Stimulated activated CD8-positive, alpha-beta memory T cell treated with anti-CD3 and anti-CD28 coated beads, Interleukin-7, amount 100 ng/mL, for 1 hour (primary cell): ENCODE measurements at places on chromosomes 6 and 20.

GRCh38 chr6:26043384-26044139, 43.7 kb upstream of the HFE start:
- DNase-seq, result no peak

DNA sequence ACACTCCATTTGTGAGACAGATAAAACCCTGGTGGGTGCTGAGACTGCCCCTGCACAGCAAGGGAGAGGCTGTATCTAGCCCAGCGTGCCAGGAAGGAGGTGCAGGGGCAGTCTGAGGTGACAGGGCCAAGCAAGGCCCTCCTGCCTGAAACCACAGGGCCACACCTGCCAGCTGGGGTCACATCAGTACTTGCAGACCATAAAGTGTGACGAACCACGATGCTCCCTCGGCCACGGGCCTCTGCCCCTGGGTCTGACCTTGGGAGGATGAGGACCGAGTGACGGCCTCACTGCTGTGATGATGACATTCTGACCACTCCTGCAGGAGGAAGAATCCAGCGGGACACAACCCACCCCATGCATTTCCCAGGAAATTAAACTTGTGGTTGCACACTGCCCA, 75.1 kb downstream of the NINL start:
- DNase-seq, result no peak

DNA sequence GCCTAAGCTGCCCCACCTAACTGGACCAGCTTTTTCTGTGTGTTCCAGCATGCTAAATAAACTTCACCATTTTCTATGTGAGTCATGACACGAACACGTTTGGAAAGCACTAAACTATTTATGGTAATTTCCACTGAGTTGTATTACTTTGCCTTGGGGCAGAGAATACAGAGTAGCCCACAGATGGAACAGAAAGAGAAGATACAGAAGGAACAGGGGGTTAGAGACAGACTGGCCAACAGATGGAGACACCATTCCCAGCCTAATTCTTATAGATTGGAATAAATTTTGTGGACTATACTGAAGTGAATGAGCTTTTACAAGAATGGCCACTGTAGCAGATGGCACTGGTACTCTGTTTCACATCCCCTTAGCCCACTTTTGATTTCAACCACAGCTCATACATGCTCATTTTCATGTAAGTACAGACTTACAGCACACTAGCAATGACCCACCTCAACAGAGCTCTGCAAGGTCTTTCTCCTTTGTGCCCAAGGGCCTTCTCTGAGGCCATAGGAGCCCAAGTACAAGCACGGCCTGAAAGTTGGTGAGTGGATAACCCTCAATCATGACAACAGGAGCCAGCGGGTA, 13.1 kb upstream of the NT5DC1 start:
- DNase-seq, result no peak

DNA sequence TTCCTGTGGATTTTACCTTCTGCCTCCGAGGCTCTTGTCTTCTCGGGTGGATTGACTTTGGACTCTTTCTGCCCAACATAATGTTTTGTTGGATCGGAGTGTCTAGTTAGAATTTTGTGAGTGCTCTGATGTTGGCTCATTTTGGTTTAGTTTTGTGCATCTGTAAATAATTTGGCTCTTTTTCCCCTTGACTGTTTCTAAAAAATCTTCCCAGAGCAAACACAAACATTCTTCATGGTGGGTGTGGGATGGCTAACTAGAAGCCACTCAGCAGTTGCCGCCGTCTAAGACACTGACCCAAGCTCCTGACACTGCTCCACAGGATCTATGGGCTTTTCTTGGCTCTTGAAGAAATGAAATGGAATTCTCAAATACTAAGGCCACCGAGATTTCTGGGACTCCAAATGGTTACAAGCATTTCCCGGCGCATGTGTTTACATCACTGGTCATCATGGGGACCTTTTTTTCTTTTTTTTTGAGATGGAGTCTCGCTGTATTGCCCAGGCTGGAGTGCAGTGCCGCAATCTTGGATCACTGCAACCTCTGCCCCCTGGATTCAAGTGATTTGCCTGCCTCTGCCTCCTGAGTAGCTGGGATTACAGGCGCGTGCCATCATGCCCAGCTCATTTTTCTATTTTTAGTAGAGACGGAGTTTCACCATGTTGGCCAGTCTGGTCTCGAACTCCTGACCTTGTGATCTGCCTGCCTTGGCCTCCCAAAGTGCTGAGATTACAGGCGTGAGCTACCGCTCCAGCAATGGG, 92.0 kb upstream of the FRMD1 start:
- DNase-seq, result no peak

- no peak for DNase-seq
Observed at GRCh38 chr20:21867811-21868210, 162.3 kb downstream of the PAX1 start.

DNA sequence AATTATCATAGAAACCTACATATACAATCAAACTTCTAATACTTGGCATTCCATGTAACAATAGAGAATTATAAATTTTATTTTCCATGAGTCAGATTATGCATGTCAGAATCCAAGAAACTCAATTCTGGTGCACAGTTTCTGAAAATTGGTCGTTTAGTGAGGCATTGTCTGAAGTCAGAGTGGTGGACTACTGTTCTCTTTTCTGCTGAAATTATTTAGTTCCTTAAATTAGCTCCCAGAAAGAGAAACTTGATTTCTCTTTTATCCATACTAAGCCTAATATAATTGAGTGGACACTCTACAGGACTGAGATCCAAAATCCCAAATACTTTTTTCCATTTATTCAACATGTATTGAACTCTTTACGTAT, 265.5 kb downstream of the ALDH8A1 start:
- DNase-seq, result no peak

DNA sequence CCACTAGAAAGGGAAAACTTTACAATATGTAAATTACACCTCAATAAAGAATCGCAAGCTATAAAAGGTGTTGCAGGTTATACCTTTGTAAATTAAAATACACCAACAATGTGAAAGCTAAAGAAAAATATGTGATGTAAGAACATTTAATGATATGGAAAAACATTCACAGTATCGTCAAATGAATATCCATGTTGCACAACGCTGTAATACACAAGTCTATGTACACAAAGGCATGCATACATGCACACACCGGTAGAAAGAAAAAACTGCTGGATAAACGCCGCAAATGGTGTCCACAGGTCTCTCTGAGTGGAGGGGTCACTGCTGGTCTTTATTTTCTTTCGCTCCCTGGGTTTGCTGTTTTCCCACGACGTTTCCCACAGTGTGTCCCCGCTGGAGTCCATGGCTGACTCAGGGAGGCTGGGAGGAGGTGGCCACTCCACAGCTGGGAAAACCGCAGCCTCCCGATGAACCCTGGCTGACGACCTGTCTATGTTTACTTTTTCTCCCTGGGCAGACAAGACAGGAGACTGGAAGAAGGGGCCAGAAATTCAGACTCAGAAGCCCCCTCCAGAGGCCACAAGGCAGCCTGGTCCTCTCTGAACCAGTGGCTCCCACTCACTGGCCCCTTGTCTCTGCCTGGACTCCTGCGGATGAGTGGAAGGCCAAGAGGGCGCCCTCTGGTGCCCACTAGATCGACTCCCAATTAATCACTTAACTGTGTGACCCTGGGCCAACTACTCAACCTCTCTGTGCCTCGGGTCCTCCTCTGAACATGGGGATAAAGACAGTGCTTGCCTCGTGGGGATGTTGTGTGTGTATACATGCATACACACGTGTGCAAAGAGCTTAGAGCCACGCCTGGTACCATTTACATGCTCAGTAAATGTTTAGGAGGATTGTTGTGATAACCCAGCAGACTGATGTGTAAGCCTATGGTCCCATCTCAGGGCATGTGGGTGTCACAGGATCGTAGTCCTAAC, 12.8 kb upstream of the BPI start:
- DNase-seq, result no peak

- DNase-seq, result no peak
Observed at GRCh38 chr20:11429889-11430519, 487.7 kb upstream of the BTBD3 start.

DNA sequence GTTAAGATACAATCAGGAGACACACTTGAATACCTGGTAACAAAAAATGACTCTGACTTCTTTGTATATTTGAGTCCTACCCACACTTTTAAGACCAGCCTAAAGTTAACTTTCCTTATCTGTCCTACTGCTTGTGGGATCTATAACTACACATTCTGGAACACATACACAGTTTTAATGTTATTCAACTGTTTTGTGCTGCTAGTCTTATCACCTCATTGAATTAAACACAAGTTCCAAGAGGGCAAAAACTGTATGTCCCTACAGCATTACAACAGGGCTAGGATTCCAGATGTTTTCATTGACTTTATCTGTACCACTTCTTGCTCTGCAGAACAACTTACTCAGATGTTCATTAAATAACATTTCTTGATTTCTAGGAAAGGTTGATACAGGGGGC, 2.8 kb downstream of the HMGN3 start:
- DNase-seq, result no peak

DNA sequence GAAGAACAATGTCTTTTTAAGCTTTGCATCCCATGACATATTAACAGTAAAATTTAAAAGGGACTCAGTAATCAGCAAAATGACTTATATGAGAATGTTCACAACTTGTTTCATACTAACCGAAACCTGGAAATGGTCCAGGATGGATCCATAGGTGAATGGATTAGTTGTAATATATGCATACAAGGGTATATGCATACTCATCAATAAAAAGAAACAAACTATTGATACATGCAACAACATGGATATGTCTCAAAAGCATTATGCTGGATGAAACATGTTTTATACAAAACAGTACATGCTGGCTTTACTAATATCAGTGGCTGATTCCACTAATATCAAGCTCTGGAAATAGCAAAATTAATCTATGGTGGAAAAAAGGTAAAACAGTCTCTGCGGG, 108.5 kb upstream of the HIVEP1 start:
- DNase-seq, result no peak

DNA sequence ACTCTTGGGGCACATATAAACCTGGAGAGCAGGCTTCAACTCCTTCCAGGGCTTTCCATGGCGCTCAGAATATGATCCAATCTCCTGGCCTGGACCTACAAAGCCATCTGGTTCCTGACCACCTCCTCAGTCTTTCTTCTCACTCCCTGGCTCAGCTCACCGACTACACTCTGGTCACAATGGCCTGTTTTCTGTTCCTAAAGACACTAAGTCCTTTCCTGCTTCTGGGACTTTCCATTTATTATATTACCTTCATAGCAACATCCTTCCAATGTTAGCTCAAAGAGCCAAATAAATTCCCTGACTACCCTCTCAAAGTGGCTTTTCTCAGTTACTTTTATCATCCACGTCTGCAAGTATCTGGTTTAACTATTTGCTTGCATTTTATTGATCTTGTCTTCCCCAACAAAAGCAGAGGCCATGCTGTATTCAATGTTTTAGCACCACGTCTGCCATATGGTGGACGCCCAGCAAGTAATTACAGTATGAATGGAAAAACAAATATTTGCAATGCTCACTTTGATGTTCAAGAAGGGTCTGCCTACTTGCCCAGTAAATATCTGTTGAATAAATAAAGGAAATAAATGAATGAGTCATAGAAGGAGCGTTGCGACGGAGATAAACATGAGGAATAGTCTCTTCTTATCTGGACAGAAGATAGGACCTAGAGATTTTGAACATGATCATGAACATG, 328.4 kb downstream of the ESR1 start:
- no peak for DNase-seq

GRCh38 chr6:32589596-32590449, at the start of gene HLA-DRB1:
HLA-DRB1 (minus strand) TSS chr6:32589848; CDS start chr6:32589742, 106 bp downstream.
- DNase-seq, result no peak

- no peak for DNase-seq
Observed at GRCh38 chr20:23217023-23217422, 130.9 kb upstream of the CD93 start.

DNA sequence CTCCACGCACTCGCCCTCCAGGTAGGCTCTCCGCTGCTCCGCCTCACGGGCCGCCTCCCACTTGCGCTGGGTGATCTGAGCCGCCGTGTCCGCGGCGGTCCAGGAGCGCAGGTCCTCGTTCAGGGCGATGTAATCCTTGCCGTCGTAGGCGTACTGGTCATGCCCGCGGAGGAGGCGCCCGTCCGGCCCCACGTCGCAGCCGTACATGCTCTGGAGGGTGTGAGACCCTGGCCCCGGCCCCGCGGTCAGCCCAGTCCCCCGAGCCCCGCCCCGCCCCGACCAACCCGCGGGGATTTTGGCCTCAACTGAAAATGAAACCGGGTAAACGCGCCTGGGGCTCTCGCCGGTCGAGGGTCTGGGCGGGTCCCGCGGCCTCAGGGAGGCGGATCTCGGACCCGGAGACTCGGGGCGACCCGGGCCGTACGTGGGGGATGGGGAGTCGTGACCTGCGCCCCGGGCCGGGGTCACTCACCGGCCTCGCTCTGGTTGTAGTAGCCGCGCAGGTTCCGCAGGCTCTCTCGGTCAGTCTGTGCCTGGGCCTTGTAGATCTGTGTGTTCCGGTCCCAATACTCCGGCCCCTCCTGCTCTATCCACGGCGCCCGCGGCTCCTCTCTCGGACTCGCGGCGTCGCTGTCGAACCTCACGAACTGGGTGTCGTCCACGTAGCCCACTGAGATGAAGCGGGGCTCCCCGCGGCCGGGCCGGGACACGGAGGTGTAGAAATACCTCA, 598 bp downstream of the HLA-B start:
- DNase-seq, result no peak

GRCh38 chr6:52065621-52066020, 21.8 kb downstream of the PKHD1 start:
- DNase-seq, result no peak

DNA sequence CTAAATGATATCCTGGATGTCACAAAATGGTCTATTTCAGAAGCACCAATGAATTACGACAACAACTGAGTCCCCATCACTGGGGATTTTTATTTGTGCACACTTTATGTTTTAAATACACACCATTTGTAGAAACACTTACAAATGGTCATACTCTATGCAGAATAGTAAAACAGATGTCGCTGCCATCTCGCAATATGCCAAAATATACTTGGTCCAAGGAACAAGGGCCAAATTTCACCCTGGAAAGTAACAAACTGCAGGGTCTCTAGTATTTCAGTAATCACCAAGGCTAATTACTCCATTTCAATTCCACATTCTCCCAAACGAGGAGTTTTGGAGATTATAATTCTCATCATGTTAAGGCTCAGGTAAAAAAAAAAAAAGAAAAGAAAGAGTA, 215.2 kb downstream of the LMBRD1 start:
- DNase-seq, result no peak

GRCh38 chr20:38207621-38208020, 42.6 kb upstream of the TGM2 start:
- no peak for DNase-seq

- DNase-seq, result no peak
Observed at GRCh38 chr6:89045576-89045975, 35.0 kb upstream of the PNRC1 start.

- DNase-seq, result no peak
Observed at GRCh38 chr20:17430125-17430950, 100.8 kb downstream of the BFSP1 start.

- no peak for DNase-seq
Observed at GRCh38 chr6:25058941-25059340, 123.2 kb upstream of the RIPOR2 start.

DNA sequence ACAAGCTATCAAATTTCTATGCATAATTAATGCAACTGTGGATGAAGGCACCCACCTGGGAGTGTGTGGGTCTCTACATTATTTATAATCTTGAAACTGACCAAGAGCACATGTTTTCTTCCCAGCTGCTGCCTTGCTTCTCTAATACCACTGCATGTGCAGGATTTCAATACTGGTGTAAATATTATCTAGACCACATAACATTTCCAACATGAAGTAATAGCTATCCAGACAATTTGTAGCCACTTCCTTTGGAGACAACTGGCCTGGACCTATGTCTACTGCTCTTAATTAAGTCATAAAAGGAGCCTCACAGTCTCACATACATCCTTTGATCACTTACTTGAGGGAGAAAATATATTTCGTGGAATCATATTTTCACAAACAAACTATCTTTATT, 180.7 kb downstream of the HIVEP2 start:
- no peak for DNase-seq
